CD4-positive, alpha-beta T cell treated with Interleukin-4 for 4 hours (primary cell): ENCODE measurements at places on chromosomes 6 and 20.

DNA sequence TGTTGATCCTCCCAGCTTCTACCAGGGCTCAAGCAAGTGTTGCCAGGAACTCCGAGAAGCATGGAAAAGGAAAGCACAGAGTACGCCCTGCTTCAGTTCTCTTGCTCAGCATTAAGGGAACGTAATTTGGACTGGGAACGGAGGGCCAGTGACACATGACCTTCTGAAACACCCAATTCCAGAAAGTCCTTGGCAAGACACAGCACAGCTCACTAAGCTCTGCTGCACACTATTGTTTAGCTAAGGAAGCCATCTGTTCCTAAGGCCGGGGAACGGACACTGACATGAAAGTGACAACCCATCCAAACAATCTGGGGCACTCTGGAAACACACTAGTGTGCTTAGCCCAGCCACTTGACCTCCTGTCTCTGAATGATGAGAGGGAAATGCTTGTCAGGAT lies 56.9 kb upstream of the NXT1 start:
- no peak for DNase-seq

DNA sequence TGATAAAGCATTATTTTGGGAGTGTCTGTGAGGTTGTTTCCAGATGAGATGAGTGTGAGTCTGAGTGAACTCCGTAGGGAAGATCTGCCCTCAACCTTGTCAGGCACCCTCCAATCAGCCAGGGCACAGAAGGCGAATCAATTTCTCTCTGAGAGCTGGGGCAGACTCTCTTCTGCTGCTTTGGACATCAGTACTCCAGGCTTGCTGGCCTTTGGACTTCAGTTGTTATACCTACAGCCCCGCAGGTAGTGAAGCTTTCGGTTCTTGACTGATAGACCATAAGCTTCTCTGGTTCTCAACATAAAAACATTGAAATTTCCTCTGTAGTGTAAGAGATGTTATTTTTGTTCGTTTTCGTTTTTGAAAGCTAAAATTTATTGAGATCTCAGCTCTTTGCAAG lies 71.4 kb downstream of the MAFB start:
- no peak for DNase-seq

- no peak for DNase-seq
Measured at GRCh38 chr6:6811128-6812009, 222.8 kb downstream of the LY86 start.

- no peak for DNase-seq
Measured at GRCh38 chr6:120805276-120805675, 529.0 kb downstream of the TBC1D32 start.

- DNase-seq = peak; percentile 92
Measured at GRCh38 chr6:26195376-26195923, 108.2 kb downstream of the HFE start.

DNA sequence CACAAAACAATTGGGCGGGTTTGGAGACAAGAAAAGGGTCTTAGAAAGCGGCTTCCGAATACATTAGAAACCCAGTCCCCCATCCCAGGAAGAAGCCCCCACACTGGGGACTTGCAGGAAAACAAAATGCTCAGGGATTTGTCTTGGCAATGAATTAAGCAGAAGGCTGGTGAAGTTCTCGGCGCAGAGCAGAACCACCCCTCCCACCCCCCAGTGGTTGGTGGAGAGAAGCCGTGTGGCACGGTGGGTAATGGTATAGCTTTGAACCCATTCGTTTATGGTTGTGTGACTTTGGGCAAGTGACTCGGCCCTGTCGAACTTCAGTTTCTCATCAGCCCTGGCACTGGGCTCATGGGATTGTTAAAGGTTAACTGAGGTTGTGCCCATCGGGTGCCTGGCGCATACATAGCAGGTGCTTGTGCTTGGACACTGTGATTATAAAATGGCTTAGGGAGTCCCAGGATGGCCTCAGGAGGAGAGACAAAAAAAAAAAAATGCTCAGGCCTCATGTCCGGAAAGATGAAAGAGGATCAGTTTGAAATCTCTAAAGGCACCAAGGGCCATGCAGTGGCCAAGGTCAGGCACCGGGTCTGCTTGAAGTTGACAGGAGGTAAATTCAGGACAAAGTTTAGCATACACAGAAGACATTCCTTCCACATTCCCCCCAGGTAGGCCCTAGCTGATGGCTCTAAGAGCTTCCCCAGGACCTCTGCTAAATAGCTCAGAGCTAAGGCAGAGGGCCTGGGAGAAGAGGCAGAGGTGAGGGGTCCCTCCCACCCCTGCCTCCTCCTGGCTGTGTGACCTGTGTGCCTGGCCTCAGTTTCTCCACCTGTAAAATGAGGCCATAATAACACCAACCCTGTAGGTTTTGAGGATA lies 120.1 kb upstream of the PTPN1 start:
- no peak for DNase-seq

GRCh38 chr6:30171677-30172471 lies 8.5 kb downstream of the TRIM15 start:
- no peak for DNase-seq

- no peak for DNase-seq
Measured at GRCh38 chr6:119493980-119494379, 144.4 kb upstream of the MAN1A1 start.

DNA sequence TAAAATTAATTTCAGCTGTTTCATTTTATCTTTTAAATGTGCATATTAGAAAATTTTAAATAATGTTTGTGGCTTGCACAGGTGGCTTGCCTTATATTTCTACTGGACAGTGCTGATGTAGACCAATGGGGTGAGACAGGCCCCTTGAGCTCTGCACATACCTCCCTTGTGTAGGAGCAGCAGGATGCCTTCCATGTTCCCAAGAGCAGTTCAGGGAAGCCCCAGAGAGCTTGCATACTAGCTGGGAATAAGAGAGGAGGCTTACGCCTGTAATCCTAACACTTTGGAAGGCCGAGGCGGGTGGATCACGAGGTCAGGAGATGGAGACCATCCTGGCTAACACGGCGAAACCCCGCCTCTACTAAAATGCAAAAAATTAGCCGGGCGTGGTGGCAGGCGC lies 61.4 kb downstream of the RFPL4B start:
- no peak for DNase-seq

- no peak for DNase-seq
Measured at GRCh38 chr6:92125681-92126080, 1293.7 kb downstream of the EPHA7 start.

DNA sequence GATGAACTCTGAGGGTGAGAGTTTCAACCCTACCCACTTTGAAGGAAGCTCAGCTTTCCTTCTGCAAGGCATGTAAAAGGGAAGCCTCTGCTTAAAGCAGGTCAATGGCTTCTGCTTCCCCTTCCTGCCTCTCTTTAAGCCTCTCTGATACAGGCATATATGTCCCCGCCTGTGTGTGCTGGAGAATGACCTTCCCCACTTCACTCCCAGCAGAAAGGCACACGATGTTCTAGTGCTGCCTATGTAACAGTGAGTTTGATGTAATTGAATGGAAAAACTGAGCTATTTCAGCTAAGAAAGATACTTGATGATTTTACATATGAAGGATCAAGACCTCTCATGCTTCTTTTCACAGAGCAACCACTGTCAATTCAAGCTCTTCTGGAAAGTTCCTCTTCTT lies 632.2 kb downstream of the HACE1 start:
- no peak for DNase-seq

DNA sequence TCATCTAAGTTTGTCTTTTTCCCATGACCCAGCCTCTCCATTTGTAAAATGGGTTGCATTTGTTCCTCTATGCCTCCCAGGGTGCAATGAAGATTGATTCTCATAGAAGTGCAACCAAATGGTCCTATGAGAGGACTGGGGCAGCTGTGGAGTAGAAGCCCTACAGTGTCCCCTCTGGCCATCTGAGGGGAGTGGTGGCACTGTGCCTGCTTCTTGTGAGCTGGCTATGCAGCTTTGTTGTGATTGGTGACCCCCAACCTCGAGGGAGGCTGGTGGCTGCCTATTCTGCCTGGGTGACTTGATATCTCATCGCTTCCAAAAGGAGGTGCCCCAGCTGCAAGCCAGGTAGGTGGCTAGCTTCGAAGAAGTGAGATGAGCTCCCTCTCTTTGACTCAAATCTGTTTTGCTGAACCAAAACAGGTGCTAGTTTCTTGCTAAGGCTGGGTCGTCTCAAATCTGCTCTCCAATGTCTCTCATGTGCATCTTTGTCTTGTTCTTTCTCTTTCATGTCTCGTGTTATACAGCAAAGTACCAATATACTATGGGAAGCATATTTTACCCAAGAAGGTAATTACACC lies 33.9 kb downstream of the TXLNB start:
- DNase-seq = no peak

DNA sequence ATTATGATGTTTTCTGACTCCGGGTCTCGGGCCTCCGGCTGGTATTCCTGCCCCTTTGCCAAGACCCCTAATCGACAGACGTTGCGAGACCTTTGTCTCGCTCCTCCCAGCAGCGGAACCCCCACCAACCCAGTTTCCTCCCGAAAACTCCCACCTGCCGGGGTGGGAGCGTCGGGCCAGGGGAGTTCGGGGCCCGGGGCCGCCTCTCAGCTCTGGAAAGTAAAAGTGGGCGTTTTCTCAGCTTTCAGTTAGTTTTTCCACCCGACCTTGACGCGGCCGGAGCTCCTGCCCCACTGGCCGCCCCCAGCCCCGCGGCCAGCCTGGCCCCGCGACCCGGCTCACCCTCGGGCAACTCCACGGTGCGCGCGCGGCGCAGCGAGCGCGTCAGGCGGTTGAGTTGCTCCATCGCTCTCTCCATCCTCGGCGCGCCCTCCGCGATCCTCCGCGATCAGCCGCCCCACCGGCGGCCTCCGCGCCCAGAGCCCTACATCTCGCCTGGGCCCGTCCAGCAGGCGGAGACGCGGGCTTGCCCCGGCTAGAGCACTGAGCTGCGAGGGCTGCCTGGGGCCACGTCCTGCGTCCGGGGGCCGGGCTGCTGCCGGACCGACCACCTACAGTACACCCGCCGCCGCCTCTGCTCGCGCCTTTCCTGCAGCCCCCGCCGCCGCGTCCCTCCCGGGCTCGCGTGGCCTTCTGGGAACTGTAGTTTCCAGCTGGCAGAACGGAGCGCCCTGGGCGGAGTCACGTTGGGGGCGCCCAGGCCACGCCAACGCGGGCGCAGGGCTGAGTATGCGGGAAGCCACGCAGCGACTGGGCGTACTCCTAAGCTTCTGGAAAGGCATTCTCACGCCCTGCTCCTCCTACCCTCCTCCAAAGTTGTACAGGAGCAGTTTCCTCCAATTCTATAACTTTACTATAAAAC lies at the start of gene HACE1:
Gene HACE1 (minus strand): TSS at position 695 of the 922 bp plus-strand sequence. CDS start 277 bp downstream, at position 418.
- DNase-seq = peak; percentile 85

DNA sequence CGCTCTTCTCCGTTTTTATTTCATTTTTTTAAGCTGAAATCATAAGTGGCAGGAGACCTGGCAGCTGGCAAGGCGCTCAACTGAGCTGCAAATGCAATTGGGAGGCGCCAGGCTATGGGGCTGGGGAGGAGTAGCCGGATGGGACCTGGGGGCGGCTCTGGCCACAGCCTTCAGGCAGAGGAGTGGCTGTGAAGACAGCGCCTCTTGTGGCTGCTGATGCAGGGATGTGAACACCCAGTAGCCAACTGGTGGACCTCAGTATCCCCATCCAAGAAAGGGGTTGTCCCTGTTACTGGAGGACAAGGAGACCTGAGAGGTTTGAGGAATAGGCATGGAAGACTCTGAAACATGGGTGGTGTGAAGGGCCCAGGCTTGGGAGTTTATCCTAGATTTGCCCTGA lies 12.6 kb downstream of the KCNK17 start:
- DNase-seq = no peak

DNA sequence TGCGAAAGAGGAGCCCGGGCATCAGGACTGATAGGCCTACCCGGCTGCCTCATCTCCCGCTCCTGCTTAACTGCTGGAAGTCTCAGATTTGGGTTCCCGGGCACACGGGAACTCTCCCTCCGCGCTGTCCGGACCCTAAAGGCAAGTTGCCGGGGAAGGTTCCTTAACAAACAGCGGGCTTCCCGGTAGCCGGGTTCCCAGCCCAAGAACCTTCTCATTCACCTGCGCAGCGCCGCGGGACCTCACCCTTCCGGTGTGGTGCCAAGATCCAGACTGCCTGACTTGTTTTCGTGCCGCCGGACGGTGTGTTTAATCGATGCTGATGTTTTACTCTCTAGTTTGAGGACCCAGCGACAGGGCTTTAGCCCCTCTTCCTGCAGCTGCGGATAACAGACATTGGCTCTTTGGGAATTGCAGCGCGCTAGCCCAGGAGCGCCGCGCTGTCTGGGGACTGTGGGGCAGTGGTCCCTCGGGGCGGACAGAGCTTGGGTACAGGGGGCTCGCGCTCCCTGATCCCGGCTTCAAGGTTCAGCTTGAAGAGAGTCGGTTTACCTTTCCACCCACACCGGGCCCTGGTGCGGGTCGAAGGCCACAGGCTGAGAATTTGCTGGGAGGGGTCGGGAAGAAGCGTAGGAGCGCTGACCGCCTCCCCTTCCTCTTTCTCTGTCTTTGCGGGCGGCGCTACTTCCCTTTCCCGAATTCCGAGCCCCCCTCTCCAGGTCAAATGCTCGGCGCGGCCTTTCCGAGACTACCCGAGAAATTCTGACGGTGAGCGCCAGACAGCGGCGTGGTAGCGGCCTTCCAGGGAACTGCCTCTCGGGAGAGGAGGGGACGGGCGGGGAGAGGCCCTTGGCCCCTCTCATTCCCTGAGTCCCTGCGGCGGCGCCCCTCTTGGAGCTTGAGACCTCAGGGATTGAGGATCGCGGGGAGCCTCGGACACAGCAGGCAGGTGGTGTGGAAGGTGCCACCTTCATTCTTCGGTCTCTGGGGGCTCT lies 17.2 kb downstream of the ABT1 start:
- DNase-seq = no peak

- DNase-seq = no peak
Measured at GRCh38 chr6:132683543-132683942, 24.6 kb upstream of the TAAR1 start.

DNA sequence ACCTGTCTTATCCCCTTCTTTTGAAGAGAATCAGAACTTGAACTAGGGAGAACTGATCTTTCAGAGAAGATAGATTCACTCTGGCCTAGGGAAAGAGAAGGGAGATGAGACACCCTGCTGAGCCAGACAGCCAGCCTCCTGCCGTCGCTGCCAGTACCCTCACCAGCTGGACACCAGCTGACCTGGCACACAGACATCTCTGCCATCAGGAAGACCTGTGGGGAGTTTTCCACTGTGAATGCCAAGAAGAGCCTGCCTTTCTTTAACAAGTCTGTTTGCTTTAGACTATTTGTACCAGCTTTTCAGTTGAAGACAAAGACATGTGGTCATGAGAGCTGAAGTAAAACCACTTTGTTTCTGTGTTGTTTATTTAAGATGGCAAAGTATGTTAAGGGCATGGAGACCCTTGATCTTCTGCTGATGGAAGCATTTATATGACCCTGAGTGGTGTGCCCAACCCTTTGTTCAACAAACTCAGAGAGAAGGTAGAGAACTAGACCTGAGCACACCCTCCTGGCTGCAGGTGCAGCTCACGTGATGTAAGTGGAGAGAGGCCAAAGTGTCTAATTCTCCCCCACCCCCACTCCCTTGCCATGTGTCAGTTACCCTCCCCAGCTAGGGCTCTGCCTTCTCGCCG lies 82.3 kb upstream of the SLC24A3 start:
- no peak for DNase-seq
